Esophagus squamous epithelium (tissue), 5 donors: ENCODE measurements at places on chromosomes 11 and 22. TPM values are rescaled to one million over a fixed set of nuclear protein-coding genes. Genes with fewer than 3 reads are reported as not detected.

GRCh38 chr11:33575311-33575710 is 125.3 kb downstream of the C11orf91 start:
- no peaks in the 10 kb centered on the region for H3K36me3 ChIP-seq
- no peaks in the 10 kb centered on the region for H3K4me1 ChIP-seq
- no peaks in the 10 kb centered on the region for H3K27me3 ChIP-seq
- H3K4me3 ChIP-seq: no peak overlapping the region
- DNase-seq: no peak

DNA sequence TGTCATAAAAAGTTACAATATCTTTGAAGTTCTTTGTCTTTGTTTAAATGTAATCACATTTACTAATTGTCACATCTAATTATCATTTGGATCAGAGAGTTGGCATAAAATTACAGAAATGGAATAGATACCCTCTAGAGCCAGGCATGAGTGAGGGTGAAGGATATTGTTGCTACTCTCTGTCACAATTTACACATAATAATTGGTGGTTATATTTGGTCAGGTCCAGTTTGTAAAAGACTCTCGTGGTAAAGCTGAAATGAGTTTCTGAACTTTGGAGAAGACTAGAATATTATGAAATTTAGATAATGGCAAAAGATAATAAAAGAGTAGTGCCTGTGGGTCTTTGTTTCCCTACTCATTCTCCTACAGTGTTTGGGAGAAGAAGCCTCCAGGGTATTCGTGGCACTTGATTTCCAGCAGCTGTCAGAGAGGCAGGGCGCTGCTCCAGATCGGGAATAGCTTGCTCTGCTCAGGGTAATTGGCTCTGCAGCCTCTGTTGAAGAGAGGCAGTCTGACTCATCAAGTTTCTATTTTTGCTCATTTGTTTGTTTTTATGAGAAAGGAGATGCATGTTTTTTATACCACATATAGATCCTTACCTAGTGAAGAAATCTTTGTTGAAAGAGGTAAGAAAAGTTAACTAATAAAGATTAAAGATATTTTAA is 349.9 kb downstream of the CNTN5 start:
- H3K27ac ChIP-seq: no peak overlapping the region
- H3K4me1 ChIP-seq: no peaks in the 10 kb centered on the region

GRCh38 chr11:2661173-2662023 is 38.4 kb downstream of the KCNQ1OT1 start:
- H3K27me3 ChIP-seq: no peaks in the 10 kb centered on the region
- no peak overlapping the region for H3K4me3 ChIP-seq
- no peaks in the 10 kb centered on the region for H3K4me1 ChIP-seq
- H3K27ac ChIP-seq: no peak overlapping the region
- DNase-seq: no peak

DNA sequence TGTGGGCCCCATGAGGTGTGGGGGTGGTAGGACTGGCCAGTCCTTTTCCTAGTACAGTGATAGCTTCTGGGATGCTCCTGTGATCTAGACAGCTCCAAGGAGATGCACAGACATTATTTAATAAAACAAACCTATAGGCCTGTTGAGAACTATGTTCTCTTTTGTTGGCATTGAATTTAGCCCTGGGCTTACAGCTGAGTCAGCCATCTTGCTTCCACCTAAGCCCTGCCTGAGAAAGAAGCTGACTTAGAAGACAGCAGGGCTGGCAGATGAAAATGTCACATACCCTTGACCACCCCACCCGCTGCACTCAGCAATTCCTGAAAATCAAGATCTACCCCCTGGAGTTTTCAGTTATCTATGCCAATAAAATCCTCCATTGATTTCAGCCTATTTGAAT is 353.2 kb downstream of the CADM1 start:
- no peak overlapping the region for H3K4me3 ChIP-seq
- H3K27ac ChIP-seq: no peak overlapping the region
- no peaks in the 10 kb centered on the region for H3K36me3 ChIP-seq
- no peaks in the 10 kb centered on the region for H3K27me3 ChIP-seq

GRCh38 chr11:113997473-113997872 is 22.6 kb downstream of the HTR3A start:
- no peaks in the 10 kb centered on the region for H3K27me3 ChIP-seq
- H3K4me3 ChIP-seq: no peak overlapping the region
- H3K36me3 ChIP-seq: no peaks in the 10 kb centered on the region
- H3K27ac ChIP-seq: no peak overlapping the region
- no peak for DNase-seq
- H3K4me1 ChIP-seq: no peaks in the 10 kb centered on the region

- no peaks in the 10 kb centered on the region for H3K36me3 ChIP-seq
- peak overlapping the region; percentile 21 for H3K27ac ChIP-seq
- peaks cover 39% of the 10 kb centered on the region for H3K4me1 ChIP-seq
- DNase-seq: no peak
- peaks cover 3% of the 10 kb centered on the region for H3K27me3 ChIP-seq
- H3K4me3 ChIP-seq: no peak overlapping the region
These were observed 7.0 kb downstream of the CHST1 start for GRCh38 chr11:45658292-45658991.

- H3K27ac ChIP-seq: no peak overlapping the region
- no peak for DNase-seq
- no peak overlapping the region for H3K4me3 ChIP-seq
- H3K27me3 ChIP-seq: no peaks in the 10 kb centered on the region
These were observed 11.9 kb downstream of the TTLL1 start for GRCh38 chr22:43077121-43077877.

KCNJ1 gene
- total RNA-seq: not detected

RHOD gene
- total RNA-seq: 130 TPM

HIKESHI gene
- 35.6 TPM for total RNA-seq

KDM4D gene
- total RNA-seq: 0.38 TPM

SYT13 gene
- 0.15 TPM for total RNA-seq

ZNF215 gene
- total RNA-seq: 2.4 TPM
